Stimulated activated CD4-positive, alpha-beta T cell treated with anti-CD3 and anti-CD28 coated beads, Interleukin-2, amount 100 ng/mL, for 48 hours (primary cell): ENCODE measurements at places on chromosomes 6 and 20.

DNA sequence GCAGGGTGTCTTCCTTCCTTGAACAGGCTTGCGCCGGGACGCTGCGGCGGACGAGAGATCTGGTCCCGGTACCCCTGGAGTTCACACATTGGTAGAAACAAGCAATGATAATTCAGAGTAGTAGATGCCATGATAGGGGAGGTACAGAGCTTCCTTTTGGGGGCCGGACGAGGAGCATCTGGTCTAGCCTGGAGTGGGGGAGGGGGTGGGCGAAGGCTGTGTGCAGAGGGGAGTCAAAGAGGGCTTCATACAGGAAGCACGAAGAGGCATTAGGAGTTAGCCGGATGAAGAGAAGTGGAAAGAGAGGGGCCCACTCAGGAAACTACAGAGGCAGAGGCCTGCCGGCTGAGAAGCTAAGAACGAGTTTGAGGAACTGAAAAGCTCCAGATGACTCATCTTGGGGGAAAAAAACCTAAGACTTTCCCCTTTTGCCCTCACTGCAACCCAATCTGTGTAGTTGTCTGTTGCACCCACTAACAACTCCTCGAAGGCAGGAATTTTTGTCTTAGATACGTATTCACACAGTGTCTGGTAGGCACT lies 611 bp downstream of the CNPY3 start:
- DNase-seq = peak; percentile 50

DNA sequence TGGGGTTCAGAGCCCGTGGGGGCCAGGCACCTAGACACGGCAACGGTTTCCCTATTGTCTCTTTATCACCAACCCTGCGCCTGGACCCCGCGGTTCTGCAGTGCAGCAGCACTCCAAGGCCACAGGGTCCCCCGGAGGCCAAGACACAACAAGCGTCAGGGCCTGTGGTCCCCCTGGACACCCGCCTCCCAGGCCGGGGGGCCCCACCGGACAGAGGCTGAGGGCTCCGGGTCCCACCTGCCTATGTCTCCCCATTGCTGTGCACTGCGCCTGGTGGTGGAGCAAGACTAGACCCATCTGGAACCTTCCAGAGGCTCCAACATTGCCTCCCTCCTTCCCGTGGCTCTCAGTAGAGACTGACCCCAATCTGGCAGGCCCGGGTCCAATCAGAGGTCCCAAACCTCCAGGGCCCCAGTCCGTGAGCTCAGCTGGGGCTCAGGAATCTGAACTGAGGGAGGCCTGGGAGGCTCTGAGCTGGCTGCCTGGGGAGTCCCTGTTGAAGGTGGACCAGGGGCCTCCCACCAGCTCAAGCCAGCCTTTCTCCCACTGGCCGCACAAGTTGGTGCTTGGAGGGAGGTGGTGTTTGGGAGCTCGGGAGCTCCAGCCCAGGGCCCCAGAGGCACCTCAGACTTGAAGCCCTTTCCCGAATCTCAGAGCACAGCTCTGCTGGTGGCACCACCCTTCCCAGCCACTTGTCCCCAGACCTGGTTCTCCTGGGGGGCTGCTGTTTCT lies 8.8 kb downstream of the GATA5 start:
- no peak for DNase-seq

- DNase-seq = no peak
These were observed 49.9 kb upstream of the MAFB start for GRCh38 chr20:40738976-40739375.

DNA sequence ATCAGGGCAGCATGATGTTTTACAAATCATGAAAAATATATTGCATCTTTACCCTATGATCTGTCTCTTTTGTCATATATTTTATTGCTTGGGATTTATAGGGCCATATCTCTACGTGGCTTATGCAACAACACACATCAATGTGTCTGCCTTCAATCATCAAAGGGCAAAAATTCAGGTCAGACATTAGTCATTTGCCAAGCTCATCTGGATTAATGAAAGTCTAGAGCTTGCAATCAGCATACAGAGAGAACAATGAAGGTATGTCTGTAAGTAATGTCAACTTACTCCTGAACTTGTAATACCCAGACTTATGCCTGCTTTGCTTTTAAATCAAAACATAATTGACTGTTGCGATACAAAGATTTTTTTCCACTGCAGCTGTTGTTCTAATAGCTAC lies 282.7 kb downstream of the HAO1 start:
- no peak for DNase-seq

GRCh38 chr6:19715167-19715551 lies 122.0 kb upstream of the ID4 start:
- DNase-seq = no peak

DNA sequence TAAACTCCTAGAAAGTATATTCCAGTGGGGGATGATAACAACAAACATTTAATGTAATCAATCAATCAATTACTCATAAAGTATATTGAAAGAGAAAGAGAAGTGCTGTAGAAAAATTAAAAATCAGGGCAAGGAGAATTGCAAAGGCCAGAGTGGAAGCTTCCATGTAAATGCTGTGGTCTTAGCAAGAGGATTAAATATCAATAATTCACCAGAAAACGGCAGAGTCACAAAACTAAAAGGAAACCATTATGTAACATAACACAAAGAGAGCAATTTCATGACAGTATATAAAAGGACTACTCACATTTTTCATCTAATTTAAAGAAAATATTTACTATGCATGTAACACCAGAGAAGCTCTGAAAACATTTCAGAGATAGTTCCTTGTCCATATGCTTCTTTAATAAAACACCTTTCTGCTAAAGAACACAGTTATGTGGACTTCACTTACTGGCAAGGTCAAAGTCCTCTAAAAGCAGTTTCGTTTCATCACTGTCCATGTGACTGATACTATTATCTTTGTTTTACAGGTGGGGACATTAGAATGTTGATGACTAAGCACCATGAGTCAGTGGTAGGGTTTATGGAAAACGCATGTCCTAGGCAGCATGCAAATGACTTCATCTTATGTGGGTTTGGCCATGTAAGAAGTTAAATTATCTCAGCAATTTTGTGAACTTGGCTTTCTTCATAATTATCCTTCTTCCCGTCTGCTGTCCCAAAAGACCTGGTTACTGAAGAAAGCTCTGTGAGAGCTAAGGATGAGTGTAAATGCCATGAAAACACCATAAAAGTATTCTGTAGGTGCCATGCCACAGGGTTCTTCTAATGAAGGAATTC lies 185.8 kb upstream of the TENT5A start:
- no peak for DNase-seq

- DNase-seq = no peak
These were observed 40.8 kb downstream of the FAM229B start for GRCh38 chr6:112128208-112128607.

GRCh38 chr6:33850869-33851541 lies 47.2 kb upstream of the MLN start:
- DNase-seq = no peak

GRCh38 chr6:167797476-167798265 lies 29.0 kb upstream of the AFDN start:
- DNase-seq = no peak

GRCh38 chr6:137870744-137871247 lies 3.7 kb downstream of the TNFAIP3 start:
- DNase-seq = no peak

DNA sequence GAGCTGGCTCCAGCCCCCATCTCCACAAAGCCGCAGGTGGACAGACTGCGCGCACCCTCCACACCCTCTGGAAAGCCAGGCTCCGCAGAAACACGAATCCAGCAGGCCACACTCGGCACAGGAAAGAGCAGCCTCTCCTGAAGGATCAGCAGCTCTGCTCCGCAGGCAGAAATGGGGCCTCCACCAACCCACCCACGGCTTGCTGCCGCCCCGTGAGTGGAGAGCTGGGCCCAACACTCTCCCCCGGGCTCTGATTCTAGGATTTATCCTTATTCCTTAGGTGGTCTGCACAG lies 39.2 kb downstream of the TAF4 start:
- DNase-seq = no peak

- no peak for DNase-seq
These were observed 10.7 kb downstream of the SOD2 start for GRCh38 chr6:159682295-159682694.

DNA sequence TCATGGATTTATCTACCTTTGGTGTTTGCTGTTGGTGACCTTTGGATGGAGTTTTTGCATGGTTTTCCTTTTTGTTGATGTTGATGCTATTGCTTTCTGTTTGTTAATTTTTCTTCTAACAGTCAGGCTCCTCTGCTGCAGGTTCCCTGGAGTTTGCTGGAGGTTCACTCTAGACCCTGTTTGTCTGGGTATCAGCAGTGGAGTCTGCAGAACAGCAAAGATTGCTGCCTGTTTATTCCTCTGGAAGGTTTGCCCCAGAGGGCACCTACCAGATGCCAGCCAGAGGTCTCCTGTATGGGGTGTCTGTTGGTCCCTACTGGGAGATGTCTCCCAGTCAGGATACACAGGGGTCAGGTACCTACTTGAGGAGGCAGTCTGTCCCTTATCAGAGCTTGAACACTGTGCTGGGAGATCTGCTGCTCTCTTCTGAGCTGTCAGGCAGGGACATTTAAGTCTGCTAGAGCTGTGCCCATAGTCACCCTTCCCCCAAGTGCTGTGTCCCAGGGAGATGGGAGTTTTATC lies 9.2 kb upstream of the ZNF337 start:
- no peak for DNase-seq

- DNase-seq = no peak
These were observed 126.5 kb upstream of the FOXO3 start for GRCh38 chr6:108434222-108434621.

- DNase-seq = no peak
These were observed 64.5 kb downstream of the FAM120B start for GRCh38 chr6:170371080-170371479.

DNA sequence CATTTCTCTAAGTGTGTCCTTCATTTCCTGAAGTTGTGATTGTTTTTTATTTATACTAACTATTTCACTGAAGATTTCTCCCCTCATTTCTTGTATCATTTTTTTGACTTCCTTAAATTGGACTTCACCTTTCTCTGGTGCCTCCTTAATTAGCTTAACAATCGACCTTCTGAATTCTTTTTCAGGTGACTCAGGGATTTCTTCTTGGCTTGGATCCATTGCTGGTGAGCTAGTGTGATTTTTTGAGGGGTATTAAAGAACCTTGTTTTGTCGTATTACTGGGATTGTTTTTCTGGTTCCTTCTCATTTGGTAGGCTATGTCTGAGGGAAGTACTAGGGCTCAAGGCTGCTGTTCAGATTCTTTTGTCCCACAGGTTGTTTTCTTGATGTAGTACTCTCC lies 92.8 kb downstream of the ESR1 start:
- no peak for DNase-seq

- no peak for DNase-seq
These were observed 61.8 kb downstream of the APCDD1L start for GRCh38 chr20:58453391-58453790.

DNA sequence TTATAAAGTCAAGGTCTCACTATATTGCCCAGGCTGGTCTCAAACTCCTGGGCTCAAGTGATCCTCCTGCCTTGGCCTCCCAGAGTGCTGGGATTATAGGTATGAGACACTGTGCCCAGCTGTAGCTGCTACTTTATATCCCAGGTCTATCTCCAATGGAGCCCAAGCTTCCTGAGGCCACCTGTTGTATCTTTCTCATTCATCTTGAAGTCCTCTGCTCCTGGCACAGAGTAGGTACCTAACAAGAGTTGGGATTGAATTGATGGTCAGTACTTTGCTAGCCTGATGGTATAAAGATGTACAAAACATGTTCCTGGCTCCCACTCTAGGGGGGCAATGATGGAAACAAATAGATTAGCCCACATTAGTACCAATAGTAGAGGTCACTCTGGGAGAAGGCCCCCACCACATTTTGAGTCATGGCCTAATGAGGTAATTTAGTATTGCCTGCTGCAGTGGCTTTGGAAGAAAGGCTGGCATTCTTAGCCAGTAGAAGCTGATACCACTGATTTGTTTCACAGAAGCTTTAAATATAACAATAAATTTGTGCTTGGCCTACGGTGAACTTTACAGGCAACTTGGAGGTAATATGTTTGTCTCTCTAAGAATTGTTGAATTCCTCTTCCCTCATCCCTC lies 5.4 kb downstream of the PTPN1 start:
- DNase-seq = no peak

GRCh38 chr6:142009647-142010046 lies 123.1 kb upstream of the GJE1 start:
- DNase-seq = no peak

DNA sequence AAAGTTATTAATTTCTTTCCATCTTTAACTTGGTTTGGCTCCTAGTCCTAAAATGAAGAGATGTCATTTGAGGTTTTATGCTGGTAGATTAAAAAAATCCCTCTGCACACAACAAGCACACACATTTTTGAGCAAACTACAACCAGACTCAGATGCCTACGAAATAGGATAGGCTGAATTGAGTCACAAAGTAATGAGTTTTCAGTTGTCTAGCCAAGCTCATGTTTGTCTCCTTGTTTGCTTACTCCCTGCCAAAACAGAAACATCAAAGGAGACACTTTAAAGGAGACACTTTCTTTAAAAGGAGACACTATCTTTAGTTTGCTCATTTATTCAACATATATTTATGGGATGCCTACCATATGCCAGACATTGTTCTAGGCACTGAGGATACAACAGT lies 56.2 kb downstream of the TPBG start:
- no peak for DNase-seq

GRCh38 chr6:107114213-107114925 lies 946 bp downstream of the BEND3 start:
- peak; percentile 79 for DNase-seq

GRCh38 chr20:48893374-48893773 lies 28.1 kb upstream of the ARFGEF2 start:
- no peak for DNase-seq

DNA sequence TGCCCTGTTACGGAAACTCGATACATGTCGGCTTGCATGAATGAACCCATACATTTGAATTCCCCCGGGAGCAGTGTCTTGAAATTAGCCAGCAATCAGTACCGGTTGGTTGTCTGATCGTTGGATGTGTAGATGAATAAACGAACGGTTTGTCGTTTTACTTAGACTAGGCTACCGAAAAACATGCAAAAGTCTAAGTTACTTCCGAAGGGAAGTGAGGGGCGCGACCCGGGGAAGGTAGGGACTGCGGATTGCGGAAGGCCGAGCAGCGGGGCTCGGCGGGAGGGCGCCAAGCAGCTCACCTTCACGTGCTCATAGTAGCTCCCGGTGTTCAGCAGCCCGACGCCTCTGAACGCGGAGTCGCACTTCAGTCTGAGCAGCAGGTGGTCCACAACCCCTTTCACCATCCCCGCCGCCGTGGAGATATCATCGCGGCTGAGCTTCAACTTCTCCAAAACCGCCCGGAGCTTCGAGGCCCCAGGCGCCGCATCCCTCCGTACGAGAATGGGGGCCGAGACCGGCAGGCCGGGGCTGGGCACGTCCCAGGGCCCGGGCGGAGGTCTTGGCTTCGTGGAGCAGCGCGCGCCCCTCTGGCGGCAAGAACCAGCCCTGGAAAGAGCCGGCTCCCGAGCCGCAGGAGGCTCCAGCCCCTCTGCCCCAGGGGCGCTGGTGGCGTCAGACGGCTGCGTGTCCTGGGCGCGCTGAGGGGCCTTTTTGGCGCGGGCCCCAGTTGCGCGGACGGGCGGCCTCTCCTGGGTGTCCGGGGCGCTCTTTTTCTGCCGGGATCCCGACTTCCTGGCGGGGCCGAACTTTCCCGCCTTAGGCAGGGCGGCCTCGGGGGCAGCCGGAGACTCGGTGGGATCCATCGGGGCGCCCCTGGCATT lies 632 bp downstream of the CGAS start:
- peak; percentile 40 for DNase-seq

- peak; percentile 92 for DNase-seq
These were observed 23.6 kb downstream of the VPS52 start for GRCh38 chr6:33247977-33248642.

- DNase-seq = no peak
These were observed 320 bp downstream of the RIMS4 start for GRCh38 chr20:44810061-44810390.
